ENCODE measurements at places on chromosomes 5 and 9.

DNA sequence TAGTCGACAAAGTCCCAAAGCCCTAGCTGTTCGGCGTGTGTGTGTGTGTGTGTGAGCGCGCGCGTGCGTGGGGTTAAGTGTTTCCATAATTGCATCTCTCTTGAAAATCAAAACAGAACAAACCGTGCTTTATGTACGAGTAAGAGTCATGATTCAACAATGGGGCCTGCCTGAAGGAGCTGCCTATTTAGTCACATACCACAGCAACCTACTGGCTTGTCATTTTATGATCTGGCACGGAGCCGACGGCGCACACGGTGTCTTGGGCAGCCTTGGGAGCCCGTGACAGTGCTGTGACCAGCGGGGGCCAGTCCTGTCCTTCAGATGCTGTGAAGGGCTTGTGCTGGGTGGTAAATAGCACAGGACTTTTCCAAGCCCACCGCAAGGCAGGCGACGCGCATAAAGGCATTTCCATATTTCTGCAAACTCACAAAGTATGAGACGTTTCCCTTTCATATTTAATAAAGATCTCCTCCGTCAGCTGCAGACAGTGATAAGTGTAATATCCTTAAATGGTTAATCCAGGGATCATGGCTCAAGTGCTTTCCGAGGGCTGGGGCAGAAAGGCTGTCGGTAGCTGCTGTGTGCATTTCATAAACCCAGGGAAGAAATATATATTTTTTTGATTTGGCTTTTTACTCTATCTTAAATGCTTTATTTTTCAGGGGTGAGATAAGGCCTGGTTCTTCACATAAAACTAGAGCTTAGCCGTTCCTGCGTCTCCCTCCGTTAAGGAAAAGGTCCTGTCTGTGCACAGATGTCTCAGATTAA is 270.2 kb upstream of the IRX1 start:
- DNase-seq = no peak

- no peak for DNase-seq
These were observed 5.1 kb upstream of the CDC42SE2 start for GRCh38 chr5:131258733-131259132.

- no peak for DNase-seq
These were observed 23.0 kb downstream of the MARCHF6 start for GRCh38 chr5:10376544-10376943.

DNA sequence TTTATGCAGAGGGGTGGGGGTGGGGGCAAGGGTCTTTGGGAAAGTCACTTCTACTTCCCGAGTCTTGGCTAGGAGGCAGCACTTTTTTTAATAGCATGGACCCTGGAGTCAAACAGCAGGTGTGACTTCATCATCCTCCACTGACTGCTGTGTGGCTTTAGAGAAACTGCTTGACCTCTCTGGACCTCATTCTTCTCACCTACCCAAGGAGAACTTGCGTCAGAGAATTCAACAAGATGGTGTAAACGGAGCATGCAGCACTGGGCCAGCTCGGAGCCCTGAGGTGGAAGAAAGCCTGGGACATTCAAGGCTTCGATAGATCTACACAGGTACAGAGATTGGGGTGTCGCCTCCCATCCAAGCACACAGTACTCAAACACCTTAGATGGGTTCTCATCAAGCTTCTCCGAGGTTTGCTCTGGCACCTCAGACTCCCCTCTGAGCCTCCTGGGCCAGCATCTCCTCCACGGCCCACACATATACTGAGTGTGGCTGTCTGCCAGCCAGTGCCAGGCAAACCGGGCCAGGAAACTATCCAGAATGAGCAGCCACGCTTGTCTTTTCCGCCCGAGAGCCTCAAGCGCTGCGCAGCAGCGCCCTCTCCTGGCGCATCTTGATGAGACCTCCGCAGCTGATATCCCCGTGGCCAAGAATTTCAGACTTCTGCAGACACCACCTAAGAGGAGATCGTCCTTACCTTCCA is 4.6 kb upstream of the SLC25A48 start:
- no peak for DNase-seq

DNA sequence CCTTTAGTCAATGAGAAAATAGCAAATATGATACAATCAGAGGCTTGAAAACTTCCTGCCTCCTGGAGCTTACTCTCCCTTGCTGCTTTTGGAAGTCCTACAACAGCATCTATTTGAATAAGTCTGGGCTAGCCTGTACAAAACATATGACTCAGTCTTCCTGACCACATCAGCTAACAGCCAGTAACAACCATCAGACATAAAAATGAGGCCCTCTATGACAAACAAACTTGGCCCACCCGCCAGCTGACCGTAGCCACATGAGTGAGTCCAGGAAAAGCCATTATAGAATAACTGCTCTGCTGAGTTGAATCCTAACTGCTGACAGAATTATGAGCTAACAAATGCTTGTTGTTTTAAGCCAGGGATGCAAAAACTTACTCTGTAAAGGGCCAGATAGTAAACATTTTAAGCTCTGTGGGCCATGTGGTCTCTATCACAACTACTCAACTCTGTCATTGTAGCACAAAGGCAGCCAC is 347.6 kb downstream of the PTPRD start:
- DNase-seq = no peak

- no peak for DNase-seq
These were observed 15.9 kb downstream of the CMBL start for GRCh38 chr5:10291692-10292339.
